ENCODE measurements at places on chromosomes 4 and X.

- no peak for DNase-seq
Observed at GRCh38 chr4:160318567-160319220, 1215.8 kb downstream of the RAPGEF2 start.

GRCh38 chr4:646460-646859 lies 21.1 kb downstream of the PDE6B start:
- DNase-seq = no peak

- DNase-seq = no peak
Observed at GRCh38 chrX:119411959-119412358, 12.8 kb downstream of the SLC25A43 start.

GRCh38 chrX:68433981-68434299 lies 645 bp upstream of the OPHN1 start:
- DNase-seq = no peak

DNA sequence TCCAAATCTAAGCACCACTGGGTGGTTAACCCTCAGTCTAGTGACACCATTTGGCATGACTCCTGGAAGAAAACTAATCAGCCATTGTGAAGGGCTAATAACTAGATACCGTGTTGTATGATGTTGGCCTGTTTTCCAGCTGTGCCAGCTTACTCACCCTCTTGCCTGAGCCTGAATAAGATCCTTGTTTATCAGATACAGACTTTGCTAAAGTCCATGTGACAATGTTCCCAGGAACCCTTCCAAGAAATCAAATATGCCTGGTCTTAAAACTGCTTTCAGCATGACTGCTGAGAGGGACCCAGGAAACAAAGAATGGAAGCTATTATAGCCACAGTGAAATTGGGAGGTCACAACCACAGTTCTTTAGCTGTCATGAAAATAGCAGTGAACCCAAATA lies 640.8 kb upstream of the INTU start:
- DNase-seq = no peak

- DNase-seq = no peak
Observed at GRCh38 chr4:138775890-138776289, 239.7 kb upstream of the NOCT start.

- DNase-seq = no peak
Observed at GRCh38 chr4:181858741-181859140, 384.5 kb upstream of the TENM3 start.

DNA sequence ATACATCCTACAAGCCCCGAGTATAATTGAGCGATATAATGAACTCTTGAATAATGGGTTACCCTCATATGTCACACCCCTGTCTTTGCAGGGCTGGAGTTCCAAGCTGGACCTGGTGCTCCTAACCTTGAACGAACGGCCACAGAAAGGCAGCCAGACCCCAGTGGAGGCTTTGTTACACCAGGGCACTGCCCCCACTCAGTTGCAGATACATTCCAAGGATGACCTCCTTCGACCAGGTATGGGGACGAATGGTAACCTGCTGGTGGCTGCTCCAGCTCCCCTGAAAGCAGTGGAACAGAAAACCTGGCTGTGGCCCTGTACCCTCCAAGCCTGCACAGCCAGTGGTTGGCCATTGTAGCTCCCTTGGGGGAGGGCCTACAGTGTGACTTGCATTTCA lies 56.6 kb upstream of the CCDC149 start:
- no peak for DNase-seq

GRCh38 chrX:140355922-140356321 lies 148.9 kb downstream of the SOX3 start:
- no peak for DNase-seq

DNA sequence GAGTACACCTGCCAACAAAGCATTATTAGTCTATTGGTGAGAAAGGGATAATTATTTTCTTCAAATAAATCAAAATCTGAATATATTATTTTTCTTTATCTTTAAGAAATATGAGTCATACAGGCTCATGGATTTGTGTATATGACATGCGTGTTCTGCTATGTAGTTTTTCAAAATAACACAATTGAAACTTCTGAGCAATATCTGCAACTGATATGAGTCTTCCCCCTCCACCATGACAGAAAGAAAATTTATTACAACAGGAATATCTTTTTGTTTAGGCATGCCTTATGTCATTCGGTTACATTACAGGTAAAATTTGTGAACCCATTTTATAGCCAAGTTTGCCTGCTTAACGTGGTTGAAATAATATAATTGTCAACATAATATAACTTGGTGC lies 32.0 kb downstream of the TMPRSS11A start:
- no peak for DNase-seq

GRCh38 chr4:3388471-3389232 lies 53.1 kb upstream of the HGFAC start:
- no peak for DNase-seq

DNA sequence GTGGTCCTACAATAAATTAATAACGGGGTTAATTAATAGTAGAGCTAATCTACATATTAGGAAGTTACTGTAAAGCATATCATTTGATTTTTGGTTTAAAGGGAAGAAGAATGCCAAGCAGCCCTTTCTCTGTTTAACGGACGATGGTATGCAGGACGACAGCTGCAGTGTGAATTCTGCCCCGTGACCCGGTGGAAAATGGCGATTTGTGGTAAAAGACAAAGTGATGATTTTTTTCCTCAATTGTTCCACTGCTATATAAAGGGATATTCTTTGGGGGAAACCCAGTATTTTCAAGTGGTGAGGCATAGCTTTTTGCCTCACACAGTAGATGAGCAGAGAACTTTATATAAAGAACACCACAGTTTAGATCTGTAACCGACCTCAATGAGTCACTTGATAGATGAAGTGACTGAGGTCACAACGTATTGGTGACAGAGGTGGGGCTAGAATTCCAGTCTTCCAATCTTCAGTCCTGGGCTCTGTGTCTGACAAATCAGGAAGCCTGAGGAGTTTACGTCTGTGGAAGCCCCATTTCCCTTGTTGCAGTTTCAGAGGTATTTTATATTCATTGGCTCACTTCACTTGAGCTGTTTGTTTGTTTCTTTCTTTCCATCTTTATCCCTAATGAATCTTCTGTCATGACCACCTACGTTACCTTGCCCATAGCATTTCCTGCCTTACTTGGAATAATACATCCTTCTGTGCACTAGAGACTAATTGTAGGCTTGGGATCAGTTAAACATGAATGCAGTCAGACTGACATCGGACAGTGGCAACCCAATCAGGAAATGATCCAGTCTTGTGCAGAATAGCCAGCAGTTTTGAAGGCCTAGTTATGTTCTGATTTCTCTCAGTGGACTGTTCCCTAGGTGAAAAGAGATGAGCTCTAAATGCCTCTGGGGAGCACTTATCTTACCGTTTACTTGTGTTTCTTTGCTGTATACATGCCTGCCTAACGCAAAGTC lies 30.1 kb downstream of the ZRSR2 start:
- DNase-seq = no peak

GRCh38 chrX:122004127-122004526 lies 956.7 kb downstream of the GLUD2 start:
- no peak for DNase-seq

DNA sequence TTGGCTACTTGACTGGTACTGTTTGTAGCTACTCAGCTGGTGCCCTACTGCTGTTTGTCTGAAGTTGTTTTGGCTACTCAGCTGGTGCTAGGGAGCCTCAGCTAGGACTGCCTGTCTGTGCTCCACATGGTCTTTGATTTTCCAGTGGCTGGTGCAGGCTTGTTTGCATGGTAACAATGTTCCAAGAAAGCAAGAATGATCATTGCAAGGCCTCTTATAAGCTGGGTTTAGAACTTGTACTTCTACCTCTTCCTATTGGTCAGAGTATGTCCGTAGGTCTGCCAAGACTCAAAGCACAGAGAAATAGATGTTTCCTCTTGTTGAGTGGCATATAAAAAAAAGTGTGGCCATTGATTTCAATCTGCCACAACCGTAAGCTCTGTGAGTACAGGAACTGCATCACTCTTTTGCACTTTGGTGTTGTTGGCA lies 17.6 kb downstream of the NFKB1 start:
- no peak for DNase-seq

GRCh38 chr4:22745234-22745633 lies 52.5 kb downstream of the GBA3 start:
- DNase-seq = no peak

- DNase-seq = no peak
Observed at GRCh38 chrX:85503258-85504158, 124.0 kb upstream of the POF1B start.

Data from glomerular endothelial cell (primary cell).